HTR-8/SVneo (cell line): ENCODE measurements at places on chromosomes 6 and 20.

DNA sequence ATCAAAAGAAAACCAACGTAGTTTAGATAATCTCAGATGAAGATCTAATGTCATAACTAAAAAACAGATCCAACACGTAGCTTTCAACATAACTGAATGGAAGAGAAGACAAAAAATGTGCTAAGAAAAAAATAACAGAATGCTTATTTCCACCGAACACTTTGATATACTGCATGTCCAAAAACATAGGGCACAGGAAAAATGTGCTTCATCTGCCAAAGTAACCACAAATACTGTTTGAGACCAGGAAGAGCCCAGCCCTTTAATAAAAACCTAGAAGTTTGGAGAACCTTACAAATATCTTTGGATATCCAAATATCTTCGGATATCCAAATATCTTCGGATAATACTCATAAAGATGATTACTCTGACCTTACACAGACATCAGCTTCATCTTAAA is 19.8 kb downstream of the LAMA4 start:
- no peak for DNase-seq

DNA sequence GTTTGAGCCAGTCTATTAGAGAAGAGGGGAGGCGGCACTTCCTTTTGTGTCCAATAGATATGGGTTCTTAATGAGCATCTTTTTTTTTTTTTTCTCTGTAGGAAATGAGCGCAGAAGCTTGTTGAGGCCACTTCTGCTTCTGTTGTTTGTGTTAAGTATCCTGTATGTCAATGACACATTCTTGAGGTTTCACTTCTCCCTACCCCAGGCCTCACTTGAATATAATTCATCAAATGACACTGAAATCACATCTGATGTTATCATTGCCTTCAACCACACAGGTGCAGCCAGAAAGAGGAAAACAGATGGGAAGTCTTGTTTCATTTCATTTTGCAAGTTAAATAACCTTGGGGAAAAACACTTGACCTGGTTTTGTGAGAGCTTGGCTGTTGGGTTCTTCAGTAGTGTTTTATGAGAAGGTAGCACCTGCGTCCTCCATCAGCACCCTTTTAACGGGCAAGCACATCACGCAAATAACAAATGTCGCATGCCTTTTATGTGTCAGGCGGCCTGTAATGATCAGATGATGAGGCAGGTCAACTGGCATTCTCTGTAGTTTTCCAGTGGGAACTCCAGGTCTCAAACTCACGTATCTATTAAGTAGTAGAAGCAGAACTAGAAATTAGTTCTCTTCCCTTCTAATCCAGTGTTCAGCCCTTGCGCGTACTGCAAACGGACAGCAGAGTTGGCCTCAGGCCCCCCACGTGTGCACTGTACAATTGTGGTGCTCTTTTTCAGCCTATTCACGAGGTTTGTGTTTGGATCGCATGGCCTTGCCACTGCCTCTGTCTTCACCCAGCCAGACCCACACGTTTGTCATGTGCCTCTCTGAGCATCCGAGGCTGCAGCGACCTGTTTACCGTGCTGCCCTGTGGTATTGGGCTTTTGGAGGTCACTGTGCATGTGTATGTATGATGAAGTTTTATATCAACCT is 23.5 kb downstream of the PLEKHG1 start:
- no peak for DNase-seq

DNA sequence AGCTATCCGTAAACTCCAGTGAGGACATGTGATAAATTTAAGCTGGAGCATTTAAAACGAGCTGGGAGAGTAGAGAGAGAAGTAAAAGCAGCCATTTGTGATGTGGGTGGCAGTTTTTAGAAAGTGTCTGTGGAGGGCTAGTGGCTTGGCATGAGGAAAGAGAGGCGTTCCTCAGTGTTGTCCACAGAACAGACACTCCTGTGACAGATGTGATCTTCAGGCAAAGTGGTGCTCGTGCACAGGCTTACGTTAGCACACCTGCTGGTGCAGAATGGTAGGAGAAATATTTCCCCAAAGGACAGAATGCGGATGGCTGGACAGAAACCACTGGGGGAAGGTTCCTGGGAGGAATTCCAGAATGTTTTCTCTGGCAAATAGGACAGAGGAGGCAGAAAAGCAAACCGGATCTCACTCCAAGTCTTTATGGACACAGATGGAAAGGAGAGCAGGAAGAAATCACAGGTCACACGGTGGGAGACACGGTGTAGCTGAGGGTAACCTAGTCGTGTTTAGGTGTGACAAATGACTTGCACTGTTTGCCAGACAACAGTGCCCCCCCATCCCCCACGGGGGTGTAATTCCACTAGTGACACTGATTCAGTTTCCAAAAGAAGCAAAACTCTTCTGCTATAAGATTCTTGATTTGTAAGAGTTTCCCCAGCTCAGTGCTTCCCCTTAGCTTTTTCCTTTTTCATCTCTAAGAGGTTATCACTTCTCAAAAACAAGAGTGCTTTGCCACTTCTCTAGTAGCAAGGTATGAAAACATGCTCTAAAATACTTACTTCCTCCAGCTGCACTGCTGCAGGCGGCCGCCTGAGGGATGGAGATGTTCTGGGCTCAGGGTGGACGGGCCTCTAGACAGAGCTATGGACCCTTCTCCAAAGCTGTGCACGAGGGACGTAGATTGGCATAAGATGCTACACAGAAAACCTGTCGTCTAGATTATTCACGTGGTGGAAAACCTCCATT is 293.2 kb downstream of the QKI start:
- no peak for DNase-seq

DNA sequence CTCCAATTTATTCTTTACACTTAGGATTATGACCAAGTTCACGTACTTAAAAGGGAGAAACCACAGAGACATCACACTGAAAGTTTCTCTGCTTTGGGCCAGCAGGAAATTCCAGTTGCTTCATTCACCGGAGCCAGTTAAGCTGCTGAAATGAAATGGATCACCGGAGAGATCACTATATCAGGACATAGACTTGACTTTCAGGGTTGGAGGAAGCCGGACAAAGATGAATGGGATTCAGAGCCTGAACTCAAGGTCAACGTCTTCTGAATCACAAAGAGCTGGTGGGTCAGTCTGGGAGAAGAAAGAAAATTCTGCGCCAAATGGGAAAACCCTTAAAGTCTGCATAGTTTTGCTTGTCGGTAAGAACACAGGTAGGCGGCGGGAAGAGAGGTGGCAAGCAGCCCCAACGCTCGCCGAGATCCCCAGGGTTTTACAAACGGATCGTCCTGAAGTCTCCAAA is 81.9 kb upstream of the CCDC28A start:
- peak; percentile 24 for DNase-seq

DNA sequence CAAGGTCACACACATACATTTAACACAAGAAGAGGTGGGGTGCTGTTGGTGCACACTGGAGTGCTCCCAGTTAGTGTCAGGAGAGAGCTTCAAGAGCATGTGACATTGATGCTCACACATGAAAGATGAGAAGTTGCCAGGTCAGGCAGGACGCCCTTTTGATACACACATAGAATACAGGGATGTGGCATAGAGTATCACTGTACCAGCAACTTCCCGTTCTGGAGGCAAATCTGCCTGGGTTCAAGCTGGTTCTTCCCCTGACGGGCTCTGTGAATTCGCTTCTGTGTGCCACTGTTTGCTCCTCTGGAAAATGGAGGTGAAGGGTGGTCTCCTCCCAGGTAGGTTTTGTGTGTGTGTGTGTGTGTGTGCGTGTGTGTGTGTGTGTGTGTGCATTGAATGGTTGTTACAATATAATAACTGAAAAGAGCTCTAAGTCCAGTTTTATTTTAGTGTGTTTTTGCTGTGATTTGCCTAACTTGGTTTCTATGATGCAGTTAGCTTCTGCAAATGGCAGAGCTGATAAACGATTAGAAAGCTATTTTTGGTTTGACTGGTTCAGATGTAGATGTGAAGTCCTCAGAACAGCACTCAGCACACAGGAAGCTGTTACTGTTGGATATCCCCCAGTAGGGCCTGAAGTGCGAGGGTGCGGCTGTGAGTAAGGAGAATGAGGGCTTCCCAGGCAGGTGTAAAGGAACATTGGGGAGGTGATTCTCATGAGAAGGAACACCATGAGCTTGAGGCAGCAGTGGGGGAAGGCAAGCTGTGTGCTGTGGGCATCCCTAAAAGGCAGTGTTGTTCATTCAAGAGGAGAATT is 53.4 kb downstream of the HIVEP1 start:
- DNase-seq: no peak

DNA sequence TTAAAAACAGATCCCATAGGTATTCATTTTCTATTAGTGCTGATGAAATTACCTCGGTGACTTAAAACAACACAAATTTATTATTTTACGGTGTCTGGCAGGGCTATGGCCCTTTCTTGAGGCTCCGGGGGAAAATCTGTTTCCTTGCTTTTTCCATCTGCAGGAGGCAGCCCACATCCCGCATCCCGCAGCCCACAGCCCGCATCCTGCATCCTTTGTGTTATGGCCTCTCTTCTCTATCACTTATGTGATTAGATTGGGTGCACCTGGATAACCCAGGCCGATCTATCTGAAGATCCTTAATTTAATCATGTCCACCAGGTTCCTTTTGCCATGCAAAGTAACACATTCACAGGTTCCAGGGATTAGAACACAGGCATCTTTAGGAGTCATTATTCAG is 407.8 kb downstream of the CDC5L start:
- DNase-seq: no peak

DNA sequence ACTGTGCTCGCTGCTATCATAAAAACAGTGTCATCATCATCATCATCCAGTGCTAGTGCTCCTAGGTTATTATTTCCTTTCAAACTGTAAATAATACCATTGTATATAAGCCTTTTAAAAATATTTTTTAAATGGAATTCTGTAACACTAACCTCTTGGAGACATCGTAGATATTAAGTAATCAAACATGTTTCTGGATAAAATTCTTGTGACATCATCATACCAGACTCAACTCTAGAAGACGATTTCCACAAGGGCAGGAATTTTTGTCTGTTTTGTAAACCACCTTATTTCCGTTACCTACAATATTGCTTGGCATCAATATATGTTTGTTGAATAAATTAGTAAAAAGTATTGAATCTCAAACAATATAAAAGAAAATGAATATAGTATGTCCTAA is 40.4 kb downstream of the EPB41L2 start:
- no peak for DNase-seq

GRCh38 chr6:104711371-104711770 is 148.3 kb downstream of the HACE1 start:
- peak; percentile 22 for DNase-seq

GRCh38 chr6:39309942-39310531 is 4.2 kb downstream of the KCNK17 start:
- DNase-seq: peak; percentile 82

DNA sequence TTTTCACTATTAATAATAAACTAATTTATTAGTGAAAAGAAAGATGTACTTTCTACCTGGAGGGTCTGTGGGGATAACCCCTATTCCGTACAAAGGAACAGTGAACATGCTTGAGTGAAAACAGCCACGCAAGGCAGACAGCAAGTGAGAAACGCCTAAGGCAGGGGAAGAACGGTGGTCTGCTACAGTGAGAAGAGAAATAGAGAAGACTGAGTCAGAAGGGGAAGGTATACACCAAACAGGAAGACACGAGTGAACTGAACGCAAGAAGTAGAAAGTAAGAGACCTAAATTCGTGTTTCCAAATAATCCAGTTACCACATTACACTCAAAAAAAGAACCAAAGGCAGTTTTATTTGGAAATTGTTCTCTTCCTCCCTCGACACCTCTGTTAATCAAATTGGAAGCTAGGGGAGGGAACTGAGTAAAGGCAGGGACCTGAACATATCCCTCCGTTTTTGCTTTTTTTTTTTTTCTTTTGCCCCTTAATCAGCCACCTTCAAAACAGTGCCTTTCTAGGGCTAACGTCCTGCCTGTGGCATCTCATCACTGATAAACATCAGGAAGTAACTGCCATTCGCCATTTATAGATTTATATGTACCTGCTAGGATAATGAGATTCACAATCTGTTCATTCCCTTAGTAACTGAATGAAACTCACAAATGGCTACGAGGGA is 48.9 kb downstream of the ATXN1 start:
- no peak for DNase-seq

GRCh38 chr6:35008858-35009257 is 119.8 kb downstream of the ANKS1A start:
- DNase-seq: no peak

GRCh38 chr6:73293331-73293730 is 30.3 kb upstream of the KHDC1 start:
- no peak for DNase-seq

- peak; percentile 26 for DNase-seq
Measured at GRCh38 chr6:38095054-38095453, 275.5 kb downstream of the ZFAND3 start.

GRCh38 chr6:167826896-167827582 is at the start of gene AFDN:
Gene AFDN (plus strand): TSS chr6:167826911. CDS start chr6:167827133, 222 bp downstream.
- DNase-seq: peak; percentile 18
